ENCODE measurements at places on chromosomes 16 and 17. TPM values are rescaled to one million over a fixed set of nuclear protein-coding genes. Genes with fewer than 3 reads are reported as not detected.

Gene UMOD
- total RNA-seq, result not detected

Gene C1QTNF8
- not detected for total RNA-seq

Gene NACA2
- not detected for total RNA-seq

Gene ANKFN1
- total RNA-seq, result 0.26 TPM

Gene NFATC2IP
- 15.4 TPM for total RNA-seq

Gene SMPD3
- under 0.01 TPM for total RNA-seq

Gene SLC5A10
- total RNA-seq, result under 0.01 TPM

DNA sequence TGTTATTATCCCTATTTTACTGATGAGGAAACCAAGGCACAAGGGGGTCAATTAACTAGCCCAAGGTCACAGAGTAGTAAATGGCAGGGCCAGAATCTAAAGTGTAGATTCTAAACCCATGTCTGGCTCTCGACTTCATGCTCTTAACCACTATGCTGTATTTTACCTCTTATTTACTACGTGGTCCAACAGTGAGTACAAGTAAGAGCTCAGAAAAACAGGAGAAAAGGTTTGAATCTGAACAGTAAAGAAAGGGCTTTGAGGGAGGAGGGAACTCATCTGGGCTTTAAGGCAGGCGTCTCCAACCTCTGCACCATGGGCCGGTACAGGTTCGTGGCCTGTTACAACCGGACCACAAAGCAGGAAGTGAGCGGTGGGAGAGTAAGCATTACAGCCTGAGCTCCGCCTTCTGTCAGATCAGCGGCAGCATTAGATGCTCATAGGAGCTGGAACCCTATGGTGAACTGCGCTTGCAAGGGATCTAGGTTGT lies 62.9 kb downstream of the SMURF2 start:
- no peak for DNase-seq

- no peak for DNase-seq
Measured at GRCh38 chr16:80077696-80078095, 463.1 kb upstream of the DYNLRB2 start.

GRCh38 chr16:81831722-81832126 lies 52.6 kb downstream of the PLCG2 start:
- no peak for DNase-seq

GRCh38 chr17:60137731-60138130 lies 12.0 kb upstream of the CA4 start:
- DNase-seq, result no peak

- no peak for DNase-seq
Measured at GRCh38 chr17:59409336-59410048, 78.0 kb downstream of the YPEL2 start.

- DNase-seq, result peak; percentile 35
Measured at GRCh38 chr17:6574687-6575595, 18.6 kb upstream of the PITPNM3 start.

DNA sequence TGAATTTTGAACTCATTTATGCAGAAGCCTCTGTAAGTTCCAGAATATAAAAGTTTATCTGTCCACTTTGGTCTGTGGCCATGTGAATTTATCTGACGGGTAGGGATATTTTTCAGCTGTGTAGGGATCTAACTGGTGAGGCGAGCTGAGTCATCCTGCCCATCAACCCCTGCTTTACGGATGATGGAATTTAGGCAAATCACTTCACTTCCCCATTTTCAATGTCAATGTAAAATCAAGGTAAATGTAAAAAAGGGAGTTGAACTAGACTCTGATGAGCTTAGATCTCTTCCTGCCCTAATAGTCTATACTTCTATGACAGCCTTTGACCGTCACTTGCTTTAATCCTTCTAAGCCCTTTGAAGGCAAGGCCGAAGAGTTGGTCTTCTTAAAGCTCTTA lies 2.6 kb downstream of the SLC16A6 start:
- no peak for DNase-seq

DNA sequence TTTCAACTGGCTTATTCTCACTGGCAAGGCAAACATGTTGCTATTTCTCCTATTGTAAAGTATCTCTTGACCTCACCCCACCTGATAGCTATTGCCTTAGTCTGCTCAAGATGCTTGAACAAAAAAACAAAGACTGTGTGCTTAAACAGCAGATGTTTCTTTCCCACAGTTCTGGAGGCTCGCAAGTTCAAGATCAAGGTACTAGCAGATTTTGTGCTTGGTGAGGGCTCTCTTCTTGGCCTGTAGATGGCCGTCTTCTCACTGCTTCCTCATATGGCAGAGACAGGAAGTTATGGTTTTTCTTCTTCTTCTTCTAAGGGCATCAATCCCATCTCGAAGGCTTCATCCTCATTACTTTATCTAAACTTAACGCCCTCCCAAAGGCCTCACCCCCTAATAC lies 109.7 kb upstream of the CLEC3A start:
- DNase-seq, result no peak

DNA sequence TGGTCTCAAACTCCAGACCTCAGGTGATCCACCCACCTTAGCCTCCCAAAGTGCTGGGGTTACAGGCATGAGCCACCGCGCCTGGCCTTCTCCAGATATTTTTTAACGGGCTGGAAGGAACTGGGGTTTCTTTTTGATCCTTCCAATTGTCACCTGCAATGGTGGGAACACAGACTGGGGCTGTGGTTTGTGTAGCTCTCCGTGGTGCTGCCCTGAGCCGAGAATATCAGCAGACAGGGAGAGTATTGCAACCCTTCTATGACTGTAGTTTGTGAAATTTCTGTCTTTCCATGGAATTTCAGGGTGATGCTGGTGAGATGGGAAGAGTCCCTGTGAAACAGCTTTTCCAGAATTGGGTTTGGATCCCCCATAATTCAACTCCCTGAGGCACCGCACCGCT lies 263.5 kb downstream of the ENGASE start:
- no peak for DNase-seq

- no peak for DNase-seq
Measured at GRCh38 chr16:47310792-47311211, 150.1 kb downstream of the ITFG1 start.

GRCh38 chr17:28554565-28554964 lies 2.1 kb upstream of the UNC119 start:
- no peak for DNase-seq

GRCh38 chr16:89717688-89718505 lies 2.8 kb downstream of the VPS9D1 start:
- DNase-seq, result no peak

Measured in fibroblast of lung (primary cell).